ENCODE measurements at places on chromosomes 12 and 14. TPM values are rescaled to one million over a fixed set of nuclear protein-coding genes. Genes with fewer than 3 reads are reported as not detected.

DNA sequence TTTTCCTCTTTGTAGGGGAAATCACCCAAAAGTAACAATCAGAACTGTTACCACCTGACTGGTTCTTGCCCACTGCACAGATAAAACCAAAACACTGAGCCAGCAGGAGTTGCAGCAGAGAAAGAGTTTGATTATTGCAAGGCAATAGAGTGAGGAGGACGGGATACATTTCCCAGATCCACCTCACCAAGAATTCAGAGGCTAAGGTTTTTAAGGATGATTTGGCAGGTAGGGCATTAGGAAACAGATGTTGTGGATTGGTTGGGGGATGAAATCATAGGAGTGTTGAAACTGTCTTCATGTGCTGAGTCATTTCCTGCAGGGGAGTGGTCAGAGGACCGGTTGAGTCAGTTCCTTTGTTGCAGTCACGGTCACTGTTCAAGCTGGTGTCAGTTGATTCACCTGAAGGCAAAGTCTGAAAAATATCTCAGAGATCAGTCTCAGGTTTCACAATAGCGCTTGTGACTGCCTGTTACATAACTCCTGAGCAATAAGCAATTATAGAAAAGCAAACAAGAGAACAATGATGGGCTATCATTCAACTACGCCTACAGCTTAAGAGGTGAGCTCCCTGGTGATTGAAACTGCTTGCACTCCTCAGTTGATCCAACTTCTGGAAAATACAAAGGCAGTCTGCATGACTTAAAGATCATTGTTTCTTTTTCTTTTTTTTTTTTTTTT lies 20.3 kb upstream of the AMN1 start:
- no peak for DNase-seq

Gene ARL1
- total RNA-seq, result 20.0 TPM

- DNase-seq, result no peak
Observed at GRCh38 chr12:19498099-19498498, 58.8 kb downstream of the AEBP2 start.

DNA sequence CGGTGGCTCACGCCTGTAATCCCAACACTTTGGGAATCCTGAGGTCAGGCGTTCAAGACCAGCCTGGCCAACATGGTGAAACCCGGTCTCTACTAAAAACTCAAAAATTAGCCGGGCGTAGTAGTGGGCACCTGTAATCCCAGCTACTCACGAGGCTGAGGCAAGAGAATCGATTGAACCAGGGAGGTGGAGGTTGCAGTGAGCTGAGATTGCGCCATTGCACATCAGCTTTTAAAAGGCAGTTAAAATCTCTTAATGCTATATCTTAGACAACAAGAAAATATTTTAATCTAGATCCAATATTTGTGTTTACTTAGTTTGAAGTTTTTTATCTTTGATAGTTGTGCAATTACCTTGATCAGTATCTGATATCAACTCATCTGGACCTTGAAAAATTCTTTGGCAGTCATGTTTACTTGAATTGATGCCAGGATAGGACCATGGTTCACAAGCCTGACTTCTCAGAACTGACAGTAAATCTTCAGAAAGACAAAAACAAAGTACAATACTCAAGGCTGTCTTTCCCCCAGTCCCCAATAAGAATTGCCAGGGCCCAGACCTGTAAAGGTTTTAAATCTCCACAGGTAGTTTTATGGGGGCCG lies 135.0 kb upstream of the AEBP2 start:
- no peak for DNase-seq

DNA sequence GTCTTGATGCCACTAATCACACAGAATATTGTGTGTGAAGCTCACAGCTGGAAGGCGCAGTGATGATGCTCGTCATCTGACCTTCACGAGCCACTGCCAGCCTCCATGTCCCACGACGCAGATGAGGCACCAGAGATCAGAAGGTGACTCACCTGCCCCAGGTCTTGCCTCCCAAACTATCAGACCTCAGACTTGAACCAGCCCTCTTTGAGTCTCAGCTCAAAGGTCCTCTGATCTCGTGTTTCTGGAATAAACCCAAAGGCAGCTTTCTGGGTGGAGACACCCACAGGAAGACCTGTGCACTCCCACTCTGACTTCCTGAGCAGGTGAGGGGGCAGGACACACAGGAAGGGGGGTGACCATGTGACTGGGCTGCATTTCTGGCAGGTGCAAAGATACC lies 19.6 kb upstream of the CHGA start:
- no peak for DNase-seq

GRCh38 chr12:16668198-16668597 lies 62.2 kb upstream of the LMO3 start:
- DNase-seq, result no peak

GRCh38 chr14:34211732-34212131 lies 250.3 kb downstream of the SPTSSA start:
- DNase-seq, result no peak

DNA sequence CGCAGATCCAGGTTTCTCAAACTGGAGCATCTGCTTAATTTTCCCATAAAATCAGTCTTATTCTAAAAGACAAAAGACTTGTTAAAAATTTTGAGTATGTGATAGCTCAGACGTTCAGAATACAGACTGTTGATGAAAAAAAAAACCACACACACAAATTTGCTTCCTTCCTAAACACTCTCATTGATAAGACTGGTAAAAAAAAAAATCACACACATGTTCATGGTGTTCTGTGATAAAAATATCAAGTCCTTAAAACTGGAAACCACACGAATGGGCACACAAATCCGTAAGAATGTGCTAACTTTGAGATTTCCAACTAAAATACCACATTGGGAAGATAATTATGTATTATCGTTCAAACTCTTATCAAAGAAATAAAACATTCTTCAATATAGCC lies 6.7 kb upstream of the ARID4A start:
- DNase-seq, result no peak

- no peak for DNase-seq
Observed at GRCh38 chr12:41924111-41924510, 220.6 kb downstream of the GXYLT1 start.

DNA sequence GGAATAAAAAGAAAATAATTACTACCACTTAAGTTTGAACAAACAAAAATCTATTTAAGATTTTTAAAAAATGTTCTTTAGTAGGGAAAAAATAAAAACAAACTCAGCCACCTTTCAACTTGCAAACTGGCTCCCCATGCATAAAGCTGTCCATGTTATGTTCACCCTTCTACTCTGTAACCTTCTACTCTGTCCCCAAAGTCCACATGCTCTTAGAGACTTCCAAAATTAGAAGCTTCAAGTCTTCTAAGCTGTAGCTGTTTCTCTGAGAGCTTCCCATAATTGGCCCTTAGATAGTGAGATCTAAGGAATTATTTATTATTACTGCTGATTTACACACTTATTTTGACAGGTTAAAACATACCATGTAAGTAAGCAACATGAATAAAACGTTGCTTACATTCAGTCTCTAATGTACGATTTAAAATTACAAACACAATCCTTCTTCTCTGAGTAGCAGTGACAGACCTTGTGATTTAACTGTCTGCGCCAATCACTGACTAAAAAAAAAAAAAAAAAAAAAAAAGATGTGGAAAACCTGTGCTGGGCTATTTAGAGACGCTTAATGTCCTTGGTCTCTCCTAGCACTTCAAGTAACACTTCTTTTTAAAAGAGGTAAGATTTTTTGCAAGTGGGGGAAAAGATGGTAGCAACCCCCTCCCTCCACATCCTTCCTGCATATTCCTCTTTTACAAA lies 28.3 kb upstream of the GRIP1 start:
- DNase-seq, result no peak

Measured in glutamatergic neuron (in vitro differentiated cells).